ENCODE measurements at places on chromosomes 6 and 20.
A peak's percentile ranks its signal among the peaks of the same experiment; 100 is the strongest.

DNA sequence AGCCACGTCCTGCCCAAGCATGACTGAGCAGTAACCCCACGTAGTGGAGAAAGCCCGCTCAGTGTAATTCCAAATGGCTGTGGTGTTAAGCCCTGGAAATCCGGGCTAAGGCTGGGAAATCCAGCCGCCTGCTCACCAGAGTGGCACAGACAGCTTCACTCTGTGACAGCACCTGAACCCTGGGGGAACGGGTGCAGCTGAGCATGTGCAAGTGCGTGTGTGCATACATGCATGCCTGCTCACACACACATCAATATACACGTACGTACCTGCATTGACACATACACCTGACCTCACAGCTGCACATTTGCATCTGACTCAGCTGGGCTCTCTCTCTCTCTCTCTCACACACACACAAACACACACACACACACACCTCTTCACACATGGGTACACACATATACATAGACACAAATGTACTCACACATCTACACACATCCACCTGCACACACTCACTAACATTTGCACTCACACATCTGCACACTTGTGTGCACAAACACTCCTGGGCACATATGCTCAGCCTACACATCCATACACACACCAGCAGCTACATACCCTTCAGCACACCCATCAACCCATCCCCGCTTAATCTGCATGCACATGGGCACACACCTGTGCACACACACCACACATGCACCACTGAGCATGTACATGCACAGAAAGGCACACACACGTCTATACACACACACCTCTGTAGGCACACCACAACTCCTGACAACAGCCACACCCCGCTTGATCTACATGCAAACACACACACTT, 114.1 kb downstream of the GRM4 start:
- no peak for DNase-seq
- H3K4me3 ChIP-seq: no peak overlapping the region
- H3K27me3 ChIP-seq: no peaks in the 10 kb centered on the region
- no peaks in the 10 kb centered on the region for H3K4me1 ChIP-seq
- H3K27ac ChIP-seq: no peak overlapping the region

DNA sequence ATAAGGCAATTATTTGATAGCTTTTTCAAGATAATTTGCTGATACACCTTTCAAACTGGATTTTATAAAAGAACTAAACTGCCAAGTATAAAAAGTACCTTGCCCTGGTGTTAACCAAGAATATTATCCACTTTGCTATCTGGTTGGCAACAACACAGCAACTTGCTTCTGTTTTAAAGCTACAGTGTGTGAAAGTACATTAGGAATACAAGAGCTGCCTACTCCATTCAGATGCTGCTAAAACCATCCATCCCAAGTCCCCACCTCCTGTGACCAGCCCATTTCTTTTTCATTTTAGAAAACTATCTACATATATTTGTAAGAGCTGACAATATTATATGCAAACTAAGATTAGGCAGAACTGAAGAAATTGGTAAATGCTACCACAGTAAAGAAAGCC, 12.8 kb downstream of the CLDN20 start:
- no peaks in the 10 kb centered on the region for H3K27me3 ChIP-seq
- H3K27ac ChIP-seq: no peak overlapping the region
- H3K36me3 ChIP-seq: peaks cover 24% of the 10 kb centered on the region
- H3K4me1 ChIP-seq: peaks cover 20% of the 10 kb centered on the region
- no peak overlapping the region for H3K4me3 ChIP-seq

- H3K4me3 ChIP-seq: no peak overlapping the region
- no peaks in the 10 kb centered on the region for H3K36me3 ChIP-seq
- H3K27ac ChIP-seq: no peak overlapping the region
- H3K27me3 ChIP-seq: peaks cover 39% of the 10 kb centered on the region
- peaks cover 34% of the 10 kb centered on the region for H3K4me1 ChIP-seq
Measured at GRCh38 chr6:41523915-41524633, 22.1 kb upstream of the FOXP4 start.

DNA sequence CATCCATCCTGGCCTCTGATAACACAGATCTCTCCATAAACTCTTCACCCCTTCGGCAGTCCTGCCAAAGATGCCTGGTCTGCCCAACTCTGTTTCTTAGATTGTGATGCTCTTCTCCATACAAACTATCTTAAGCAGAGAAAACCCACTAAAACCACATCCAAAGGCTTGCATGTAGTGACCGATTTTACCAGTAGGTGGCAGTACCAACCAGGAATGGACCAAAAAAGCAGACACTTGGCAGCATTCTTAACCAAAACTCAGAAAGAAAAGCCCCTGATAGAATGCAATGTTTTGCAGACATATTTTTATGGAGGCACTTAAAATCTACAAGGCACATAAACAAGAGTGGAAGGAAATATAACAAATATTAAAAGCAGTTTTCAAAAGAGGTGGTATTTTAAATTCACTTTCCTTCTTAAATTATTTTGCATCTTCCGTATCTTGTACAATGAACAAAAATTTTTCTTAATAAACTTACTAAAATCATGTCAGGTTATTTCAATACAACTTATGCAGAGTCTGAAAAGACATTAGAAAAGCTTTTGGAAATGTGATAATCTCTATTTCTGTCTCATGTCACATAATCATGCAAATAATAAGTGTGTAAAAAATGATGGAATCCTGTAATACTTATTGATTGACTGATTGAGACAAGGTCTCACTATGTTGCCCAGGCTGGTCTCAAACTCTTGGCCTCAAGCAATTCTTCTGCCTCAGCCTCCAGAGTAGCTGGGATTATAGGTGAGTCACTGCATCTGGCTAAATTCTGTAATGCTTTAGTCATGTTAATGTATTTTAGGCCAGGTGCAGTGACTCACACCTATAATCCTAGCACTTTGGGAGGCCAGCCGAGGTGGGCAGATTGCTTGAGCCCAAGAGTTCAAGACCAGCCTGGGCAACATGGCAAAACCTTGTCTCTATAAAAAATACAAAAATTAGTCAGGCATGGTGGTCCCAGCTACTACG, 29.4 kb downstream of the LRP11 start:
- peaks cover 7% of the 10 kb centered on the region for H3K4me1 ChIP-seq
- H3K4me3 ChIP-seq: no peak overlapping the region

DNA sequence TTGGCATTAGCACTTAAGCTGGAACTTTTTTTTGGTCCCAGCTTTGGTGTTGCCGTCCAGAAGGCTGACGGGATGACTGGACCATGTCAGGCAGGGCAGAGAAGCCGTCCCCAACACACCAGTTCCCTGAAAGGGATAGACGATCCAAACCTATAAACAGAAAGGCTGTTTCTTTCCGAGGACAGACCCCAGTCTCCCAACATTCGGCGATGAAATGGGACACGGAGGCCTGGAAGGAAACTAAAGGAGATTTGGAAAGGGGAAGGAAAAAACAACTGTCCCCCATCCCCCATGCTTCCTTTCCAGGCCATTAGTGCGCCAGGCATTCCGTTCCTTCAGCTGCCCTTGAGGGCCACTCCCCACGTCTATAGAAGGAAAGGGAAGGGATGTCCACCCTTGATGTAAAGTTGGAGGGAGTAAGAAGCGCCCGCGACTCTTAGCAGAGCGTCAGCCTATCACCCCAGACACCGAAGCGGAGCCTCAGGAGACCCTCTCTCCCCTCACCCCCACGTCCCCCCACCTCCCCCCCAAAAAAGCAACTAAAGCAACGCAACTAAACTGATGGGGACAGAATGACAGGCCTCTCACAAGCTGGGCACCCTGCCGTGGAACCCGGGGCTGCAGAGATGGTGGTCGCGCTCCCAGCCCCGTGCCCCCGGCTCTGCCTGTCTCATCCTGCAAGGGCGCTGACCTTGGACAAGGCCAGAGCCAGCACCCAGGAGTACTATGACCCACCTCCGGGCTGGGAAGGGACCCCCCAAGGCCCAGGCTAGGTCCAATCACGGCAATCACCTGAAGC, 638 bp downstream of the BLCAP start:
- H3K27ac ChIP-seq: peak overlapping the region; percentile 93
- DNase-seq: no peak
- no peaks in the 10 kb centered on the region for H3K27me3 ChIP-seq
- H3K4me3 ChIP-seq: peak overlapping the region; percentile 87
- peaks cover 52% of the 10 kb centered on the region for H3K4me1 ChIP-seq
- peaks cover 3% of the 10 kb centered on the region for H3K36me3 ChIP-seq

- H3K4me1 ChIP-seq: peaks cover 54% of the 10 kb centered on the region
- peaks cover 5% of the 10 kb centered on the region for H3K27me3 ChIP-seq
- DNase-seq: no peak
- no peaks in the 10 kb centered on the region for H3K36me3 ChIP-seq
Measured at GRCh38 chr20:31593221-31594001, 11.7 kb upstream of the ID1 start.

GRCh38 chr20:51196991-51197651, 174.2 kb upstream of the KCNG1 start:
- no peak overlapping the region for H3K27ac ChIP-seq
- no peak for DNase-seq
- no peaks in the 10 kb centered on the region for H3K36me3 ChIP-seq
- H3K4me1 ChIP-seq: no peaks in the 10 kb centered on the region
